ENCODE measurements at places on chromosomes 5 and 9.

GRCh38 chr5:77449981-77450380 is 42.1 kb downstream of the WDR41 start:
- no peak for DNase-seq

GRCh38 chr9:115115924-115116323 is 2.0 kb downstream of the TNC start:
- DNase-seq: no peak

GRCh38 chr5:87116825-87117512 is 150.7 kb upstream of the RASA1 start:
- DNase-seq: no peak

GRCh38 chr5:67315082-67315989 is 118.7 kb upstream of the CD180 start:
- no peak for DNase-seq

- DNase-seq: no peak
Observed at GRCh38 chr5:139699351-139699750, 51.2 kb downstream of the CXXC5 start.

- DNase-seq: no peak
Observed at GRCh38 chr9:113416149-113416721, 5.7 kb downstream of the C9orf43 start.

DNA sequence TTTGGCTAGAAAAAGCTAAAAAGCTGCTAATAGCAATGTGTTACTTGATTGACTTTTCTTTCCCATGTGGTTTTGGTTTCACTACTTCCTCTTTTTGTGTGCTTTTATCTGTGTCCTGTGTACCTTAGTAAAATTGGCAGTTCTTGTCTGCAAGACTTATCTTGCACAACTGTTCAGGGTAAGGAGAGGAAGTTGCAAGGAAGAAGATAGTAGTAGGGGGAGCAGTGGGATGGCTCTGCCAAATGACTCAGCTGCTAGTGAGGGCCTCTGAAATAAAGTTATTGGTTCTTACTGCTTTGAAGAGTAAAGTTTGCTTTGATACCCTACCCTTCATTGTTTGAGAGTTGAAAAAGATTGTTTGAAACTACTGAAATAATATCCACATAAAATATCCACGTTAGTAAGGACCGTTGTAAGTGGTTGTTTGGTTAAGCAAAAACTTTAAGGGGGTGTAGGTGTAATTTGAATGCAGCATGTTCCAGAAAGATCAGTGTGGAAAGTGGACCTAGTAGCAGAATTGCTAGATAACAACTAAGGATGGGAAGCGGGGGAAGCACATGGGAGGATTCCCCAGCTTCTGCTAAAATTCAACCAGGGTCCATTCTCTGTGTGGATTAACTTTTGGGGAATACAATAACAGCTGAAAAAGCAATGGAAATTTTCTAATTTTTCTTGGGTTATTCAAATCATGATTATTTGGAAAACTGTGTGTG is 123.5 kb downstream of the SCAMP1 start:
- peak; percentile 50 for DNase-seq

- no peak for DNase-seq
Observed at GRCh38 chr5:97918620-97919019, 735.6 kb upstream of the RIOK2 start.

- no peak for DNase-seq
Observed at GRCh38 chr5:74460694-74461093, 179.8 kb downstream of the ENC1 start.

DNA sequence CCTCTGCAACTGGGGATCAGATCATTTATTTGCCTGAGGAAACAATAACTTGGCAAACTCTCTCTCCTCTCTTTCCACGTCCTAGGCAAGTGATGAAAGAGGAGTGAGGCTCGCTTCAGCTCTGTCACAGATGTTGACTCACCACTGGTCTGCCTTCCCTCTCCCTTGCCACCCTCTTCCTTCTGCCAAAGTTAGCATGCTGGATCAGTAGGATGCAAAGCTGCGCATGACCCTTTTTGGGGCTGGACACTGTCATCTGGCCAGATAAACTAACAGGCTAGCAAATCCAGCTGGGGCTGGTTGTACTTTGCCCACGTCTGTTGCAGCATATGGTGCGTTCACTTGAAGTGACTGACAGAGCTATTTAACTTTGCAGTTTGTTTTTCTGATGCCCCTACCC is 36.2 kb upstream of the SMARCA2 start:
- DNase-seq: no peak

DNA sequence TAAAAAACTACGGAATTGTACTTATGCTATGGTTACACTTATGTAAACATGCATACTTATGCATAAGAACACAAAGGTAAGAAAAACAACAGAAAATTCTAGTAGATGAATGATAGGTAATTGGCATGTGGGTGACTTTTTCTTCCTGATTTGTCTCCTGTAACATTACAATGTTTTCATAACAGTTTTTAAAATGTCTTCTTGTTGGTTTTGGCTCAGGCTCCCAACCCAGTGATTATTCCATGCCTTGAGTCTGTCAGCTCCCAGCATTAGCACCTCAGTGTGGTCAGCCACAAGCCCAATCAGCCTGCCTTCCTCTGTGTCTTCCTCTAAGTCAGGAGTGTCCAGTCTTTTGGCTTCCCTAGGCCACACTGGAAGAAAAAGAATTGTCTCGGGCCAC is 7.9 kb upstream of the FOXE1 start:
- no peak for DNase-seq

- DNase-seq: no peak
Observed at GRCh38 chr5:140317859-140318258, 15.0 kb upstream of the PFDN1 start.

GRCh38 chr5:167143716-167144115 is 1147.7 kb upstream of the WWC1 start:
- DNase-seq: no peak

GRCh38 chr9:110514897-110515296 is 64.6 kb downstream of the SVEP1 start:
- no peak for DNase-seq

GRCh38 chr9:33976414-33976813 is 72.3 kb downstream of the UBAP2 start:
- no peak for DNase-seq

GRCh38 chr9:17230646-17231045 is 95.8 kb downstream of the CNTLN start:
- DNase-seq: no peak

DNA sequence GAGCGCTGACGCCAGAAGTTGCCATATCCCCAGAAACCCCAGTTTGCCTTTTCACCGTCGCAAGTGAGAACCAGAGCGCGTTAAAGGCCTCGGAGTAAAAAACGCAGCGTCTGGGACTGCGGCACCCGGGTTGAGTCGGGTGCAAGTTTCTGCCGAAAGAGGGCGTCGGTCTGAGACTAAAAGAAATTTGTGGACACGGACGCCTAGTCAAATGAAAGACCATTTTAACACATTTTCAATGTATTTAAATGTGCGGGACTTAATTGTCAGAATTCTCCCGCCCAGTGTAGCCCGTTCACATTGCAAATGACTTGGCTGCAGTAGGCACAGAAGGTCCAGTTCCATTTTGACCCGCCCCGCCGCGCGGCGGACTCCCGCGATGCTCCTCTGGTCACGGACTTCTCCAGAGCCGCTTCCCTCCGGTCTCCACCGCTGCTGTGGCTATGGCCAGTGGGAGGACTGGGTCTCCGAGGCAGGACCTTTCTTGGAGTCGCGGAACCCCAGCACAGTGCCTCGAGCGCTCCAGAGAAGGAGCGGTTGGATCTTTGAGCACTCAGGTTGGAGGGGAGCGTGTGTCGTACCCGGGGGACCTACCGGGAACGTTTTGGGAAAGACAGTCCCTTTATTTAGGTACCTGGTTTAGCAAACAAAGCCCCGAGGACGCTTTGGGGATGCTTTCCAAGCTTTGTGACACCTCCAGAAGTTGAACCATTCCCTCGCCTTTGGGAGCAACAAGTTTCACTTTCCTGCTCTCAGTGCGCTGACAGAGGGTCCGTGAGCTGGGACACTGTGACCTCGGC is 1.2 kb upstream of the NPR3 start:
- peak; percentile 73 for DNase-seq

DNA sequence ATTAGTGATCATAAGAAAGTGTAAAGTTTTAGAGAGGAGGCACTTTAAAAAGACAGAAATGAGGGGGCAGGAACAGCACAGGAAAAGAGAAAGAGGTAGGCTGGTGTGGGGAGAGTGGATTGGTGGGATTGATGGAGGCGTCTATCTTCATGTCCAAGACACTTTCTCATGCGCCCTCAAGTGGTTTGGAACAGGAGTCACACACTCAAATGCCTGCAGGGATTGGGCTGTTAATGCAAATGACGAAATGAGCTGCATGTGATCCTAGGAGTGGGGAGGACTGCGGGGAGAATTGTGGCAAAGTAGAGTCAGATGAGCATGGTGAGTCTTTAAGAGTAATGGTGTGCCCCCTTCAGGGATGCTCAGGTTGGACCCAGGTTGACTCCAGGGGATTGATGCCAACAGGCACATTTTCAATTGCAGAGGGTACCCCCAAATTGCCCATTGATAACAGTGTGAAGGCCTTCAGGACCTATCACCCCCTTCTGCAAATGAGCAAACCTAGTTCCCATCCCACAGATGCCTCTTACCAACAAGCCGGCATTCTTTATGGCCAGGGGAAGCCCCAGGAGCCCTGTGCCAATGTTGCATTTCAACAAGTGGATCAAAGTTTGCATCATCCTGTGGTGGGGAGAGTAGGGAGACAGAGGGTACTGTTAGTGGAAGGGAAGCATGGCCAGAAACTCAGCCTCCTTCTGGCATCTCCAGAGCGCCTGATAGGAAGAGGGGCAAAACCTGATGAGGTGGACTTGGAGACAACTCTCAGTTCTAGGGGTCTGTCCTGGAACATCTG is 5.3 kb downstream of the SLC36A3 start:
- DNase-seq: no peak

- DNase-seq: no peak
Observed at GRCh38 chr5:113157886-113158285, 181.3 kb downstream of the DCP2 start.

DNA sequence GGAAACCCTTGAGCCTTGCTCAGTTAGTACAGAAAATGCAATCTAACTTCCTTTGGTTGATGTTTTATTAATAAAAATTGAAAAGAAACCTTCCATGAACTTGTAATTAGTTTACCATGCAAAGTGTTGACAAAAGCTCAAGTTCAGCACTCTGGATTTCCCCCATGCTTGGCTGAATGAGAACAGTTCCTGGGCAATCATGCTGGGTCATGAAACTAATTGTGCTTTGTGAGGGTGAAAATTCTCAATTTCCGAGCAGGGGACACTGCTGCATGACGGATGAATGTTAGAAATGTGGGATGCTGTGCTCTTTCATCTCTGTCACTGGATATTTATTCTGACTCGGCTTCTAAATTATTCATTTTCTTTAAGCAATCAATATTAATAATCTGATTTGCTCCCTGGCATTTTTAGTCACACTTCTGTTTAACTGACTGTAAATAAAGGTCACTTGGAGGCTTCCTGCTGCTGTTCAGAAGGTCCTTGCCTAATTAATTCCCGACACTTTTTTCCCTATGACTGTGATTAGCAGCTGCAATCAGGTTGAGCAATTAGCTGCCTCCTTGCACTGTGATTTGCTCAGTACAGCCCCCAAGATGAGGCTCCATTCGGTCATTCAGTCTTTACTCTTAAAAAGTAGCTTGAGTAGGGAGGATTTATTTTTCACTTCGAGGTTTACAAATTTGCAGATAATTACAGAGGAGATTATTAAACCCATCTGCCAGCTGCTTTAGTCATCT is 678.1 kb upstream of the ZNF608 start:
- DNase-seq: no peak

DNA sequence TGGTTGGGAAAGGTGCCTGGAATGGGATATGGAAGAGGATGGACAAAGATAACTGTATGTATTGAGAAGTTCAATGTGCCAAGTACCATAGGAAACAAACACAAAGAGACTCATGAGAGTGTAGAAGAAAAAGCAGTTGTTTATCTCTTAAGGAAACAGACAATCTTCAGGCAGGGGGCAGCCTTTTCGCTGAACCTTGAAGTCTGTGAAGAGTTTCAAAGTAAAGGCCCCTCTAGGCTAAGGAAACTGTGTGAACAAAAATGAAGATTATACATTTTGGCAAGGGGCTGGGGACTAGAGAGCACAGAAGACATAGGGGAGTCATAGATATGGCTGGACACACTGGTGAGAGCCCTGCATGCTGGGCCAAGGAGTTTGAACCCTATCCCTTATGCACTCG is 27.5 kb upstream of the FRMPD1 start:
- DNase-seq: no peak

DNA sequence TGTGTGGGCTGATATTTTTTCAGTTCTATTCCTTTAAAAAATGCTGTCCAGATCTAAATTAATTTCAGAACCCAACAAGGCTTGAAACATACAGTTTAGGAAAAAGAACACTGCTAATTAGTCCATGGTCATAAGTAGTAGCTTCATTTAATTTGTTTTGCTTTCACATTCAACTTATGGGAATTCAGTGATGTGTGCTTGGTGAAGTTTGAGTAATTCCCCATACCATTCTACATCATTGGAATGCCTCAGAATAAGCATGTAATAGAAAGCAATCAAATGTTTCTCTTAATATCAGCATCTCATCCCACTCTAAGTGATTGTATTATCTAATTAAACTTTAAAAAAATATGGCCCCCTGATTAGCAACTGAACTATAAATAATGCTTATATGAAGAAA is 2.7 kb downstream of the CNTLN start:
- DNase-seq: no peak

GRCh38 chr9:4490705-4491625 is 697 bp downstream of the SLC1A1 start:
- DNase-seq: no peak

DNA sequence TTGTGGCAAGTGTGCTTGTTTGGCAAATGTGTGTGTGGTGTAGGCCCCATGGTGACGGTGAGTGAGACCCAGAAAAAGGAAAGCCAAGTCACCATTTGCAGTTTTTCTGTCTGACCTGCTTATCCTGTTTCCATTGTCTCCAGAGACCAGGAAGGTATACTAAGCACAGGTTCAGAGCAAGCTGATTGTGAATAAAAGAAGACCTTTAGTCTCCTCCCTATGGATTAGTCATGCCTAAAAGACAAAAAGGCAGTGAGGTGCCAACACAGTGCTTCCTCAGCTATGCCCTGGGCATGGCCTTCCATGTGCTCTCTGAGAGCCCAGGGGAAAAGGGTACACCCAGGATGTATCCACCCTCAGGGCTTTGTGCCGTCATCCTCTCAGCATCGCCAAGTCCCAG is 49.2 kb upstream of the SHOC1 start:
- DNase-seq: no peak

DNA sequence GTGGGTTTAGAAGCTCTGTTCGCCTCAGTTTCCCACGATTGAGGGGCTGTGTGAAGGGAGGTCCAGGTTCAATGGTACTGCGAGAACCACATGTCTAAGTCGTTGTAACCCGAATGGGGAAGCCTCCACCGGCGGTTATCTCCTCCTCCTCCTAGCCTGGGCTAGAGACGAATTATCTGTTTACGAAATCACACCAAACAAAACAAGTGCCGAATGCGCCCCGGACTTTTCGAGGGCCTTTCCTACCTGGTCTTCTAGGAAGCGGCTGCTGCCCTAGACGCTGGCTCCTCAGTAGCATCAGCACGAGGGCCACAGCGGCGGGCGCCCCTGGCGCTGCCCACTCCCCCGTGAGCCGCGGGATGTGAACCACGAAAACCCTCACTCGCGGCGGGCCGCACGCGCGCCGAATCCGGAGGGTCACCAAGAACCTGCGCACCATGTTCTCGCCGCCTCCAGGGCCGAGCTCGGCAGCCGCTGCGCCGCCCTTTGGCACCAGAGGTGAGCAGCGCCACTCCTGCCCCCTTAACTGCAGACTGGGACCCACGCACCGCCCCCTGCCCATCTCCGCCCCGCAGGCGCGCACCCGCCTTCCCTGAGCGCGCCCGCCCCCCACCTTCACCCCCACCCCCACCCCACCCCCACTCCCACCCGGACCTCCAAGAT is at the start of gene CDKN2A:
Gene CDKN2A, minus strand, starts transcription at position 500 of the 663 bp plus-strand sequence.
- DNase-seq: no peak

- DNase-seq: no peak
Observed at GRCh38 chr5:148427370-148428042, 43.7 kb downstream of the FBXO38 start.

Measured in KG1 (cell line).